ENCODE measurements at places on chromosomes 7 and 10.

- DNase-seq, result no peak
Measured at GRCh38 chr7:11616466-11616865, 215.5 kb downstream of the THSD7A start.

DNA sequence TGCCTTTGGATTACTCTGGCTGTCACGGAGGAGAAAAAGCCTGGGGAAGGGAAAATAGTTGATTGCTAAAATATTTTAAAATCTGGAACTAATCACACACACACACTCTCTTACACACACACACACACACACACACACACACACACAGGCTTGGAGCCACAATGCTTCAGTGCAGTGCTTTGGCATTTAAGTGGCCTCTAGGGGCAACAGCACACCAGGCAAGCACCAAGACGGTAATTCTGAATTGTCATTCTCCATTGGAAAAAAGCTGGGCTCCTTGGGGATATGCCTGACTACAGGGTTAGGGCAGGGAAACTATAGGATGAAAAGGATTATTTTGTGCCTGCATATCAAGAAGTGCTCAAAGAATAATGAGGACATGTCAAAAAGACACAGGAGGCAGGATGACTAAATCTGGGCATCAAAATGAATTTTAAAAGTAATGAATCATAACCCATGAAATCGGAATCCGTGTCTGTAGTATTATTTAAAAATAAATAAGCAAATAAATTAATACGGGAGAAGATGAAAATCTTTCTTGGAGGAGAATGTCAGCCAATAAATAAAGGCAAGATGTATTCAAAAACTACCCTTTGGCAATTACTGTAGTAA lies 30.4 kb upstream of the DDC start:
- no peak for DNase-seq

DNA sequence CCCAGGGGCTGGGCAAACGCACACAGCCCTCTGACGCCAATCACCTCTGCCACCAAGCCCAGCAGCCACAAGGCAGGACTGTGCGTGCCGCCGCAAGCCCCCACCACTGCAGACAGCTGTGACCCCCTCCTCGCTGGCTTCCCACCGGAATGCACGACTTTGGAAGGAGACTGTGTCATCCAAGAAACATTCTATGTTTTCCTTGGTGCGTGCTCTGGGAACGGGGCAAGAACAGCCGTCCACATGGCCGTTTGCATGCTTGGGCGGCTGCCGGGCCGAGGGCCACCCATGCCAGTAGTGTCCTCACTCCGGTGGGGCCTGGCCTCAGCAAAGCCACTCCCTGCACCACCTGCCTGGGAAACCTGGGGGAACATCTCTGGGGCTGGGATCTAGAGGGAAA lies 17.6 kb upstream of the ELN start:
- DNase-seq, result no peak

DNA sequence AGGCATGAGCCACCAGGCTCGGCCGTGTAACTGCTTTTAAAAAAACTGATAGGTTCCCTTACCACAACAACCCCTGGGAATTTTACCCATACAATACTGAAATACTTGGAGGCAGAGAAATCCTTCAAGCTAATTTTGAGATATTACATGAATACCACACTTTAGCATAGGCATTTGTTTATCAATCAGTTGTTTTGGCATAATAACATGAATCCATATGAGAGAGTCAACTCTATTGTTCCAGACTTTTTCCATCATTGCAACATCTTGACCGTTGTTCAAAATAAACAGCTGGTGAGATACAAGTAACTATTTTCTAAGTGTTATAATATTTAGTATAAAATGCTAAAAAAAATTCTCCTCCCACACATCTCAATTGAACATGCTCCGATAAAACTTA lies 36.8 kb downstream of the LAMB4 start:
- DNase-seq, result no peak

DNA sequence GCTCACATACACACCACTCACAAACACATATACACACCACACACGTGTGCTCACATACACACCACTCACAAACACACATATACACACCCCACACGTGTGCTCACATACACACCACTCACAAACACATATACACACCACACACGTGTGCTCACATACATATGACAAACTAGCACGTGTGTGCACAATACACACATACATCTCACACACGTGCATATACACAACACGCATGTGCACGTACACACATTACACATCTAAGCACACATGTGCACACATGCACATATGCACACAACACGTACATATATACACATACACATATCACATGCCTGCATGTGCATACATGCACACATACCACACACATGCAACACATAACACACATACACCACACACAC lies 78.3 kb upstream of the FOXK1 start:
- no peak for DNase-seq

GRCh38 chr7:115299397-115300037 lies 377.6 kb downstream of the MDFIC start:
- no peak for DNase-seq

DNA sequence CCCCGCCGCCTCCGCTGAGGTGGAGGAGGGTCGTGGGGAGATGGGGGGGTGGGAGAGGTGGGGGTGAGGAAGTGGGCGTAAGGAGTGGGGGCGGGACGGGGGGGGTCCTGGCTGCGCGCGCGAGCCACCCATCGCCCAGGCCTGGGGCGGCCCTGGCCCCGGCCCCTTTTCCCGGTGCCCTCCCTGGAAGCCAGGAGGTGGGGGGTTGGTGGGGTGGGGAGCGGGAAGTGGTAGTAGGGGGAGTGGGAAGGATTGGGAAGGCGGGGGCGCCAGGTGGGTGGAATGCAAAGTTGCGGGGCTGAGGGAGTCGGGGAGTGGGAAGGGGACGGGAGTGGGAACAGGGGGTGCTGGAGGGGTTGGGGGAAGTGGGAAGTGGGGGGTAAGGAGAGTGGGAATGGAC lies 319 bp upstream of the MMD2 start:
- no peak for DNase-seq

- no peak for DNase-seq
Measured at GRCh38 chr7:140056431-140057142, 6.2 kb downstream of the PARP12 start.

DNA sequence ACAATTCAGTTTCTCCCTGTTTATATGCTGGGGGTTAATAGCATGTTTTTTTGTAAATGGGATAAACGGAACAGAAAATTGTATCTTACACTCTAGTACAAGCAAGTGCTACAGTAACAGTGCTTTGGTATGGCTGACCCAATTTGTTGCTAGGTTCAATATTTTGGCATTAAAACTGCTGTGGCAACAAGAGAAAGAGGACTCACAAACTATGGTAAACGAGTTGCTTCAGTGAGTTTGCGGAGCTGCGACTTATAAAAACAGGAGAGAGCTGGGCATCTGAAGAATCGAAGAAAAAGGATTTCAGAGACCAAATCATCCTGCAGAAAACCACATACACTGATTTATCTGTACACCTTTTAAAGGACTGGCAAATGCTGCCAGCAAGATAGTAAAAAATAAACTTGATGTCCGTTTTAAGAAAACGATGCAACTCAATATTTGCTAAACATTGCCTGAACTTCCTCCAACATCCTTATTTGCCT lies 2.2 kb downstream of the GLUD1 start:
- DNase-seq, result no peak

DNA sequence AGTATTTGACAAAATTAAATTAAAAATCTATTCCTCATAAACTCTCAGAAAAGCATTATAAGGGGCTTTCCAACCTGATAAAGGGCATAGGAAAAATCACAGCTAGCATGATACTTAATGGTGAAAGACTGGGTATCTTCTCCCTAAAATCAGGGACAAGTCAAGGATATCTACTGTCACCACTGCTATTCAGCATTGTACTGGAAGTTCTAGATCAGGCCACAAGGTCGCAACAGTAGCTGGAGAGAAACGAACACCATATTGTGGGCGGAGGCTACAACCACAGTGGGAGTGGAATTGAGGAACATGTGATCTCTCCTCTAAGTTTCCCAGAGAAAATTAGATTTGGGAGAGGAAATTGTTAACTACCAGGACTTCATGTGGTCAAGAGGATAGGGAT lies 70.0 kb upstream of the NAMPT start:
- no peak for DNase-seq

GRCh38 chr10:90062786-90063185 lies 361.4 kb downstream of the KIF20B start:
- no peak for DNase-seq

DNA sequence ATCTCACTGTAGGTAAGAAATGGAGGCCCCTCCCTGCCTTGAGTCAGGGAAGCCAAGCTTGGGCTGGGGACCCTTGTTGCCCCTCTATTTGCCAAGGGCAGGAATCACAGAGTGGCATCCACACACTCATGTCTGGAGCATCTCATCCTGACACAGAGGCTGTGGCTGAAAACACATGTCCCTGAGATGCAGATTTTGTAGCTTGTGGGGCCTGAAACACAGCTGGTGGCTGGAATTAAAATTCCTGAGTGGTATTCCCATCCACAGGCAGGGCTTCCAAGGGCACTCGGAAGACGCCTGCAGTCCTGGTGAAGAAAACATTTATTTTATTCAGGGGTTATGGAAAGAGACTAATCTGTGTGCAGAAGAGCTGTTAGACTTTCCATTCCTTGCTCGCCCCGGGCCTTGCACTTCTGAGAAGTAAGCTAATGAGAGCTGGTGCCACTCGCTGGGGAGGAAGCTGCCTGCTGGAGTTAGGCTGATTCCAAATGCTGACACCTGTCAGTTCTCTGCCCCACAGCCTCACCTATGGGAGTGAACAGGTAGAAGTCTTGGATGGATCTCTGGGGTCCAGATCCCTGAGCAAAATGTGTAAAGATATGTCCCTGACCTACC lies 36.0 kb downstream of the C10orf120 start:
- DNase-seq, result no peak
